Cardiac muscle cell (in vitro differentiated cells and primary cell): ENCODE measurements at places on chromosomes 1 and 21.

DNA sequence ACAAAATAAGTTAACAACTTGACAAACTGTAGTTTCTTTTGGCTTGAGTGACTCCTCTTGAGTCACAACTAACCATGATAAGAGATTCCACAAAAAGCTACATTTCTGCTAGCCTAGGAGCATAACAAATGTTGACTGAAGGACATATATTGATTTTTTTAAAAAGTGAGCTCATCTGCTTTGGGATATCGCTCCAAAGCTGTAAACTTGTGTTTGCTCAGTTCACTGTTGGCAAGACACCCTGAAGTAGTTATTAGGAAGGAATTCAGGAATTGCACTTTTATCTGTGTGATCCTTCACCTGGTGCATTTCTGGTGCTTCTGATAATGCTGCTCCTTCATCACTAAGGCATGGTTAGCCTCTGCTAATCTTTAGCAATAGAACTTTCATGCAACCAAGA lies 23.7 kb downstream of the RWDD3 start:
- no peaks in the 10 kb centered on the region for H3K36me3 ChIP-seq
- no peaks in the 10 kb centered on the region for H3K4me1 ChIP-seq
- no peak overlapping the region for H3K4me3 ChIP-seq
- H3K27ac ChIP-seq: no peak overlapping the region
- peak; percentile 21 for DNase-seq

GRCh38 chr1:114468710-114469468 lies 42.1 kb downstream of the TRIM33 start:
- H3K4me3 ChIP-seq: no peak overlapping the region
- no peaks in the 10 kb centered on the region for H3K27me3 ChIP-seq
- no peaks in the 10 kb centered on the region for H3K36me3 ChIP-seq
- H3K4me1 ChIP-seq: peaks cover 16% of the 10 kb centered on the region
- H3K27ac ChIP-seq: no peak overlapping the region
- peak; percentile 23 for DNase-seq

- H3K27me3 ChIP-seq: no peaks in the 10 kb centered on the region
- H3K27ac ChIP-seq: no peak overlapping the region
- peaks cover 4% of the 10 kb centered on the region for H3K4me1 ChIP-seq
- H3K4me3 ChIP-seq: no peak overlapping the region
- H3K36me3 ChIP-seq: no peaks in the 10 kb centered on the region
These were observed 20.1 kb upstream of the COL18A1 start for GRCh38 chr21:45384656-45385548.

- no peaks in the 10 kb centered on the region for H3K4me1 ChIP-seq
- H3K4me3 ChIP-seq: no peak overlapping the region
- DNase-seq: peak; percentile 60
These were observed 20.1 kb downstream of the TFAP2E start for GRCh38 chr1:35592991-35593769.

DNA sequence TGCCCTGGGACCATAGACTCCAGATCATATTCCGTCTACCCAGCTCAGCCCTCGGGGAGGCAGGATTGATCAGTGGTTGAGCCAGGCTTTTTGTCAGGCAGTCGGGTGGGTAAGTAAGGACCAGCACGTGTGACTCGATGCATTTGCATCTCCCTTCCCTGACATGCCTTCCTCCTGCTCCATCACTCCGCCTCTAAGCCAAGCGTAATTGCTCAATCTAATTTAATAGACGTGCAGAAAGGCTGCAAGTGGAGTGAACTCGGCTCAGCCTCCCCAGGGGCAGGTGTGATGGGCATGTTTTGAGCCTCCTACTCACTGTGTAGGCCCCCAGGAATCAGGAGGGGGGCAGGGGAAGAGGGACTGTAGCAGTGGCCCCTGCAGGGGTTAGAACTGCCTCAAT lies 34.6 kb upstream of the GRIK3 start:
- no peak for DNase-seq
- H3K27ac ChIP-seq: no peak overlapping the region
- H3K27me3 ChIP-seq: peaks cover 4% of the 10 kb centered on the region
- H3K4me3 ChIP-seq: no peak overlapping the region

- H3K4me3 ChIP-seq: no peak overlapping the region
- no peaks in the 10 kb centered on the region for H3K36me3 ChIP-seq
- peak overlapping the region; percentile 98 for H3K27ac ChIP-seq
- no peaks in the 10 kb centered on the region for H3K27me3 ChIP-seq
- H3K4me1 ChIP-seq: peaks cover 79% of the 10 kb centered on the region
These were observed 4.6 kb downstream of the COL18A1 start for GRCh38 chr21:45409466-45410150.

- peaks cover 5% of the 10 kb centered on the region for H3K4me1 ChIP-seq
- no peak overlapping the region for H3K4me3 ChIP-seq
- no peaks in the 10 kb centered on the region for H3K27me3 ChIP-seq
- no peak for DNase-seq
These were observed 26.5 kb downstream of the TMCO1 start for GRCh38 chr1:165742194-165742593.

DNA sequence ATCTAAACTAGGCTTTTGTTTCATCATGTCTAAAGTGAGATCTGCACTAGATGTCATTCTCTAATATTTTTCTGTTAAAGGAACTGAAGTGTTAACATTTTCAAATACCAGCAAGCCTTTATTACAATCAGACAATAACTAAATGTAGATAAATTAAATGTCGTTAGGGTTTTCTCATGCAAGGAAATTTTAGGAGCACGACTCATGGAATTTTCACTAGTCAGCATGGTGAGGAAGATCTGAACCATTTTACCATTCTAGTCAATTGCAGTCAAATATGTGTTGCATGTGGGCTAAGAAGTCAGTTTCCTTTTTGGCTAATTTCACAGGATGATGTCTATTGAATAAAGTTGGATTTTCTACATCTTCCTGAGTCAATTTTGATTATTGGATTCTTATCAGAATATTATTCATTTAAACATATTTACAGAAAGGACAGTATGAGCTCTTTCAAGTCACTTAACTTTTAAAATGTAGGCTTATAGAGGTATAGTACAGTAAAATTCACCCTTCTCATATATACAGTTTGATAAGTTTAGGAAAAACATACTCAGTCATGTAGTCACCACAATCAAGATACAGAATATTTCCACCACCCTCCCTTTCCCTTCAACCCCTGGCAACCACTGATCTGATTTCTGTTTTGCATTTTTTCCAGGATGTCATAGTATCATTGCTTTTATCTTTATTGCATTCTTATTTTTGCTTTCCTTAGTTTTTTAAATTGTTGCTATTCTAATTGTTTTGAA lies 9.2 kb downstream of the GCSAML start:
- DNase-seq: no peak
- no peaks in the 10 kb centered on the region for H3K4me1 ChIP-seq
- H3K27ac ChIP-seq: no peak overlapping the region
- H3K4me3 ChIP-seq: no peak overlapping the region

GRCh38 chr21:16421965-16422364 lies 692.2 kb downstream of the USP25 start:
- H3K27ac ChIP-seq: no peak overlapping the region
- no peak for DNase-seq
- H3K27me3 ChIP-seq: no peaks in the 10 kb centered on the region
- H3K4me3 ChIP-seq: no peak overlapping the region
- no peaks in the 10 kb centered on the region for H3K36me3 ChIP-seq

- no peaks in the 10 kb centered on the region for H3K36me3 ChIP-seq
- H3K4me1 ChIP-seq: no peaks in the 10 kb centered on the region
- H3K27me3 ChIP-seq: no peaks in the 10 kb centered on the region
These were observed 115.7 kb downstream of the GRIK3 start for GRCh38 chr1:36918604-36919003.

DNA sequence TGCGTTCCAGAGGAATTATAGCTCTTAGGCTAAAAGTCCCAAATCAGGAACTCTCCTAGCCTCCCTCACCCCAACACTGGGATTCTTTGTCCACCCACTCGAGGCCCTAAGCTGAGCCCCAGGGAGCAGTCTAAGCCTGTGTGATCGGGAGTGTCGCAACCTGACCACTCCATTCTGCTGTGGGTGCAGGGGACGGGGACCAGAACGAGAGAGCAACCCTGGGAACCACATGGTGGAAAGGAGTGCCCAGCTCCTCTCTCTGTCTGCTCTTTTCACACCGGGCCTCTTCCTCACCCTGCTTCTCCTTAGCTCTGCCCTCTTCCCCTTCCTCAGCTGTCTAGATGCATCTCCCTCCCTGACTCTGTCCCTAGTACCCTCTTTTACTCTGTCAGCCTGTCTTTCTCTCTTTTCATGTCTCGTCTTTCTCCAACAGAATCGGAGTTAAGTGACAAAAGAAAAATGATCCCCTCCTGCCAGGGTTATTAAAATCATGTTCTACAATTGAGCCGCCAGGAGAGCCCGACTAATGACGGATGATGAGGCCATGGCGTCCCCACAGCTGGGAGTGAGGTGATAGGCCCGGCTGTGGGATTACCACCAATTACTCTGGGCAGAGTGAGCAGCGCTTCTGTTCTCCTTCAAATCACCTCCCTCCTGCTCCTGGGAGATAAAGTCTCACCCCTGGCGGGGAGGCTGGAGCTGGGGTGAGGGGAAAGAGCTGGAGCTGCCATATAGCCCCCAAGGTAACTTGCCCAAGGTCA lies 34.5 kb upstream of the CSF3R start:
- H3K27ac ChIP-seq: no peak overlapping the region
- no peak overlapping the region for H3K4me3 ChIP-seq
- H3K27me3 ChIP-seq: no peaks in the 10 kb centered on the region
- peak; percentile 13 for DNase-seq
- no peaks in the 10 kb centered on the region for H3K4me1 ChIP-seq

DNA sequence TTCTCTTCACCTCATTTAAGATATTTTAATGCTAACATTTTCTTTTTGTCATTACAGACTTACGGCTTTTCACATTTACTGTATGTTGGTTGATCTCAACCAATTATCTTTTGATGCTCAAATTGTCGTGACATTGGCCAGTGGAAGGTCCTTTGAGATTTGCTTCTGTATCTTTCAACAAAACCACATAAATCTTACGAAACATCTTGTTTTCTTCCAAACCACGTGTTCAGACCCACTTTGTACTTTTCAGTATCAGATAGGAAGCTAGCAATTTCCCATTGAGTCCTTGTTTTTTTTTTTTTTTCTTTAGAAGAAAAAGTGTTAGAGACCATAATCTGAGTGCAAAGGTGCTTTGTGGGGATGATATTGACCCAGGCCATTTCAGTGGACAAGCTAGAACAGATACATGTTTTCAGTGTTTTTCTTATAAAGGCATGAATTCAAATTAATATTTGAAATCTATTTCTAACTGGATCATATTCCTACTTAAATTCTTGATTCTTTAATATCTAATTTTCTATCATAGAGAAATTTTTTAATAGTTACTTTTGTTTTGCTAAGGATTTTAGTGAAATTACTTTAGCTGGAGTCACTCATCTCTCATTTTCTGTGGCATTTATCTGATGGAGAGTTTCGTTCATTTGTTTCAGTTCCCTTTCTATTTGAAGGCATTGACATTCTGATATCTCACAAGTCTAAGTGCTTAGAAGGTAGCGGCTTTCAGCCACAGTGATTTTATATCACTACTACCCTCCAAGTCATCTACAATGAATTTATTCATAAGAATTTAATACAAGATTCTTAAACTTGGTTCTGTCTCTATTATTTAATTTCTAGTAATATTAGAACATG lies 26.7 kb downstream of the ATG4C start:
- no peak overlapping the region for H3K27ac ChIP-seq
- no peak for DNase-seq
- H3K36me3 ChIP-seq: peaks cover 4% of the 10 kb centered on the region
- no peaks in the 10 kb centered on the region for H3K4me1 ChIP-seq
- no peak overlapping the region for H3K4me3 ChIP-seq

GRCh38 chr1:235027076-235027861 lies 101.4 kb downstream of the TOMM20 start:
- no peak overlapping the region for H3K4me3 ChIP-seq
- no peak overlapping the region for H3K27ac ChIP-seq
- no peaks in the 10 kb centered on the region for H3K36me3 ChIP-seq
- no peak for DNase-seq
- H3K4me1 ChIP-seq: peaks cover 17% of the 10 kb centered on the region
- no peaks in the 10 kb centered on the region for H3K27me3 ChIP-seq

DNA sequence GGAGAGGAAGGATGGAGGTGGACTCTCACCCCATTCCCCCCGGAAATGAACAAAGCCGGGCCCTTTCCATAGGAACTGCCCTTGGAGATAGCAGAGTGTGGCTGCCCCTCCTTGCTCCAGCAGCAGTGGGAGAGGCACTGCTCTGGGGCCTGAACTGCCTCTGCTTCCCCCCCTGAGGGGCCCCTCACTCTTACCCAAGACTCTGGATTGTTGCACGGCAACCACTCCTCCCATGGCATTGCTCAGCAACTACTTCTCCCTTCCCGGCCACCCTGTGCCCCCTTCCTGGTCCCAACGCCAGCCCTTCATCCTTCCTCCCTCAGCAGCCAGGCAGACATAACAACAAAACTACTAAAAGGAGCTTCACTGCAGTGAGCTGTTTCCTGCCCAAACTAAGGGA lies 3.0 kb upstream of the ACKR1 start:
- H3K27ac ChIP-seq: no peak overlapping the region
- no peaks in the 10 kb centered on the region for H3K27me3 ChIP-seq
- no peak for DNase-seq
- no peaks in the 10 kb centered on the region for H3K36me3 ChIP-seq
- no peak overlapping the region for H3K4me3 ChIP-seq
- peaks cover 18% of the 10 kb centered on the region for H3K4me1 ChIP-seq

- peaks cover 24% of the 10 kb centered on the region for H3K27me3 ChIP-seq
- peak; percentile 76 for DNase-seq
- H3K4me3 ChIP-seq: peak overlapping the region; percentile 3
- H3K36me3 ChIP-seq: no peaks in the 10 kb centered on the region
These were observed 6.6 kb downstream of the HEYL start for GRCh38 chr1:39632682-39633417.

GRCh38 chr1:172360985-172361384 lies 59.5 kb upstream of the C1orf105 start:
- no peak overlapping the region for H3K4me3 ChIP-seq
- peaks cover 19% of the 10 kb centered on the region for H3K4me1 ChIP-seq
- no peaks in the 10 kb centered on the region for H3K36me3 ChIP-seq
- H3K27ac ChIP-seq: no peak overlapping the region
- no peak for DNase-seq

- no peaks in the 10 kb centered on the region for H3K36me3 ChIP-seq
- no peak for DNase-seq
- H3K4me3 ChIP-seq: peak within 1 kb of the TSS; percentile 15
- no peak within 1 kb of the TSS for H3K27ac ChIP-seq
- H3K4me1 ChIP-seq: no peaks in the 10 kb centered on the region
- H3K27me3 ChIP-seq: peaks cover 99% of the 10 kb centered on the region
These were observed at the start of gene CLIC6 for GRCh38 chr21:34668803-34669148. CLIC6 (plus strand) TSS chr21:34668994; CDS start chr21:34669389, 395 bp downstream.

- no peaks in the 10 kb centered on the region for H3K36me3 ChIP-seq
- no peaks in the 10 kb centered on the region for H3K27me3 ChIP-seq
- DNase-seq: no peak
These were observed 13.3 kb upstream of the POFUT2 start for GRCh38 chr21:45300786-45301520.

DNA sequence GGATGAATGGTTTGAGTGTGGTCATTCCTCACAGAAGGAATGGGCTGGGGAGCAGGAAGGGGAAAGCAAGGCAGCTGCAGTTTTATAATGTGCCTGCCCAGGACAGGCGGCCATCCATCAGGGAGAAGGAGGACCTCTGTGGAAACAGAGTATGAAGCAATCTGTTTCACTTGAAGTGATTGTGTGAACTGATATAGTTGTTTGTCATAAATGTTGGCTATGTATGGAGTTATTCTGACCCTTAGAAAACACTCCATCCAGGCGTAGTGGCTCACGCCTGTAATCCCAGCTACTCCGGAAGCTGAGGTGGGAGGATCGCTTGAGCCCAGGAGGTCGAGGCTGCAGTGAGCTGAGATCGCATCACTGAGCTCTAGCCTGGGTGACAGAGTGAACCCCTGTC lies 46.5 kb downstream of the NENF start:
- no peak for DNase-seq
- no peaks in the 10 kb centered on the region for H3K36me3 ChIP-seq
- H3K4me3 ChIP-seq: no peak overlapping the region

- H3K4me1 ChIP-seq: peaks cover 29% of the 10 kb centered on the region
- H3K27me3 ChIP-seq: no peaks in the 10 kb centered on the region
- H3K4me3 ChIP-seq: no peak overlapping the region
- H3K27ac ChIP-seq: peak overlapping the region; percentile 71
These were observed 257.5 kb downstream of the KIF26B start for GRCh38 chr1:245412306-245412705.
